Activated CD4-positive, CD25-positive, alpha-beta regulatory T cell treated with anti-CD3 and anti-CD28 coated beads, Interleukin-2, amount 50 U/mL, for 72 hours (primary cell): ENCODE measurements at places on chromosomes 3 and 15.

- DNase-seq = no peak
Observed at GRCh38 chr3:70832089-70832833, 519.8 kb upstream of the MDFIC2 start.

DNA sequence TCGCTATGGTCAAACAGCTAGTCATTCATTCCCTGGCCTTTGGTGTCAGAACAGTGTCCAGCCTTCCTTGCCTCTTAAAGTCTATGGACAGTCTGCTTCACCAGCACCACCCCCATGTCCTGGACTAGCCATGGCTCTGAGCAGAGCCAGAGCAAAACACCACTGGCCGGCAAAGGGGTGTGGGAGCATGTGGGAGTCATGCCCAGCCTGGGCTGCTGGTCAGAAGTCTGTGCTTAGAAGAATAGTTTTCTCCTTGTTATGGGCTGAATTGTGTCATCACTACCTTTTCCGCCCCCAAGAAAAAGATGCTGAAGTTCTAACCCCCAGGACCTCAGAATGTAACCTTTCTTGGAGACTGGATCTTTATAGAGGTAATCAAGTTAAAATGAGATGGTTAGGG is 132.9 kb upstream of the LPP start:
- no peak for DNase-seq

- no peak for DNase-seq
Observed at GRCh38 chr3:14869917-14870782, 51.4 kb downstream of the FGD5 start.

- DNase-seq = no peak
Observed at GRCh38 chr3:58569287-58570001, 7.7 kb downstream of the FAM107A start.

GRCh38 chr15:63052077-63052841 is 9.7 kb downstream of the TPM1 start:
- no peak for DNase-seq

DNA sequence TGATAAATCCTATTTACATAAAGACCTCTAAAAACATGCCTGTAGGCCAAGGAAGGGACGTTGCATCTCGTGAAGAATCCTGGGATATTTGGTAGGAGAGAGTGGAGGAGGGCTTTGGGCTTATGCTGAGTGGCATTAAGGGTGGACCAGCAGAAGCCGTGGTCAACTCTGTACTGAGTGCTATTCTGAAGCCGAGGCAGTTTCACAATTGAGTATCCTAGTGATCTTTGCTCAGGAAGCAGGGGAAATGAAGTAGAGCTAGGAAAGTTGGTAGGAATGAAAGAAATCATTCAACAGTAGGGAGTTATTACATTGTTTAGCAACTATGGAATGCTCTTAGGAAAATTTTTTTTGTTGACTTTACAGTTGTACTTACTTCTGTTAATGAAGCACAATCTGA is 24.2 kb downstream of the MCTP2 start:
- DNase-seq = no peak

DNA sequence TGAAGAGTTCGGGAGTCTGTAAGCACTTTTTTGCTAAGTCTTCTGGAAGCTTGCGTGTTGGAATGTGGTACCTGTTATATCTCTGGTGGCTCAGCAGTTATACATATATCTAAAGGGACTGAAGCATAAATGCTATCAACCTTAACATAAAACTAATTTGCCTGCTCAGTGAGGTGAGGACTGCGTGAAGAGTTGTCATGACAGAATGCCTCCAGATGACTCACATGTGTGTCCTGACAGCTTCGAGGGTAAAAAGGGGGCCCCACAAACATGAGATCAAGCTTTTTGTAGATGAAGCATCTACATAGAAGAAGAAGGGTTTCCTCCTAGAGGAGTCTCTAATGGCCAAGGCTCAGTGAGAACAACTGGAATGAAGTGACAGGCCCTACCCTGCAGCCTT is 88.8 kb upstream of the C3orf80 start:
- DNase-seq = no peak

DNA sequence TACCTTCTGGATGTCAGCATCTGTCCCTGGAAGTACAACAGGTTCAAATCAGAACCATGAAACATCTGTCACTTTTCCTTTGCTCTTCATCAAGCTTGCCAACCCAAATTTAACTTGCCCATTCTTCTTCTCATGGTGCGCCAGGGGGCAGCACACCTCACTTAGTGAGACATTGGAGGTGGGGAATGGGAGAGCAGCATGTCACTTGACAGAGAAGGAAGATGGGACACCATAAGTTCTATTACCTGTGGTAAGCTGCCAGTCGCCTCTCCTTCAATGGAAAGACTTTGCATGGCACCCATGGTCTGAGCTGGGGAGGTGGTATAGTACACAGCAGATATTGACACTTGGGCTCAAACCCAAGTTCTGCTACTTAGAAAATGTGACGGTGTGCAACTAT is 2.9 kb downstream of the SCN5A start:
- no peak for DNase-seq

DNA sequence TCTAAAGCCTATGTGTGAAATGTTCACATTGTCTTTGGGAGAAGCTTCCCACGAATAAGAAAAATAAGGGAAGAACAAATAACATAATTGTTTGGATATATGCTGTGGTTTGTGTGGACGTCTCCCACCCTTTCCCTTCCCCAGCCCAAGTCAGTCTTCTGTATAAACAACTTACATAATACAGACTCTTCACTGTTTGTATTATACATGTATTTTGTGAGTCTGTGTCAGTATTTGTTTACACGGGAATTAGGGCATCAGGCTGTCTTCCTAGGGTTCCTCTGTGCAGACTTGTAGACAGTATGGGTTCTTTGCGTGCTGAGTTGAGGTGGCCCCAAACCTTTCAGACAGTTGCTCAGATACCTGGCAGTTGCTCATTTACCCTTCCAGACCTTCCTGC is 103.4 kb downstream of the IGF1R start:
- DNase-seq = no peak
